Esophagus muscularis mucosa (tissue), 4 donors: ENCODE measurements at places on chromosomes 6 and 20. TPM values are rescaled to one million over a fixed set of nuclear protein-coding genes. Genes with fewer than 3 reads are reported as not detected.

SLPI gene
- 109 TPM for total RNA-seq

TINAG gene
- total RNA-seq, result not detected

NKAIN2 gene
- 0.11 TPM for total RNA-seq

C20orf141 gene
- total RNA-seq, result not detected

NINL gene
- total RNA-seq, result 3.3 TPM

CST9 gene
- total RNA-seq, result not detected

CPXM1 gene
- 0.17 TPM for total RNA-seq

TMC2 gene
- total RNA-seq, result 0.34 TPM

TBXT gene
- not detected for total RNA-seq

- DNase-seq, result no peak
Measured at GRCh38 chr20:17854307-17854903, 114.2 kb downstream of the SNX5 start.

DNA sequence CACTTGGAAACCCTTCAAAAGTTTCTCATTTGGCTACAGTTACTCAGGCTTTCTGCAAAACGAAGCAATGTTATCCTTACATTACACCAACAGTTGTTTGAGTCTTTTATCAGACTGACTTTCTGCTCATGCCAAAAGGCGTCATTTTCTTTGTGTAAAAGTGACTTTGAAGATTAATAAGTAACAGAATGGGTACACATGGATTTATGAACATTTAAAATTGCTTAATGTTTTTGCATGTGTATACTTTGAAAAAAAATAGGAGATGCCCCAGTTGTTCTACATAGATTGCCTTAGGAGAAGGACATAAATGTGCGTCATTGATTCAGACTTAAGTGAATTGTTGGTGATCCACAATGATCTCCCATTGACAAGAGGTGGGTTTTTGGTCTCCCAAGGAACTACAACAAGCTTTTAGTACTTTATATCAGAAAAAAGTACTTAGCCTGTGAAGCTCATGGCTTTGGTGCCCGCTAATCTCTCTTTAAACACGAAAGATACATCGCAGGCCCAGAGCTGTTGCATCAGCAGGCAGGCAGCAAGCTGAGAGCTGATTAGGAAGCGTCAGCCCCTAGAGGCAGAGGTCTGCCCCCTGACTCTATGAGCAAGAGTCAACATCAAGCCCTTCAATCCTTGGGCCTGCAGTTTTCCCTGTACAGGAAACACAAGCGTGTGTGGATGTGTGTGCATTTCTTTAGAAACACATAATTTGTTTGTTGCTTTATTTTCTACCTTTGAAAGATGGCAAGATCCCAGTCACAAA, 45.9 kb downstream of the SLC22A3 start:
- DNase-seq, result no peak

- DNase-seq, result no peak
Measured at GRCh38 chr20:53960579-53961272, 109.7 kb downstream of the BCAS1 start.

DNA sequence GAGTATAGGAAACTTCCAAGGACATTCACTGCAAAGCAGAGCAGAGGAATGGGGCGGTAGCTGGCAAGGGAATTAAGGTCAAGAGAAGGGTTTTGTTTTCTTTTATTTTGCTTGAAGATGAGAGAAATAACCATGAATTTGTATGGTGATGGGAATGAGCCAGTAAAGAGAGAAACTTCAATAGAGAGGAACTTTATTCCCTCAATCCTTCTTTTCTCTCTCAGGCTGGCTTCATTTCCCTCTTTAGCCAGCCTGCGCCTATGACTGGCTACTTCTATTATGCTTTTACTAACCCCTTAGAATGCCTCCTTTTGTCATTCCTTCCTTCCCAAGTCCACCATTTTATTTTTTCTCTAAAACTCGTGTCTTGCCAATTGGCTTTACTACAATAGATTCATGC, 101.4 kb upstream of the CEP85L start:
- no peak for DNase-seq

DNA sequence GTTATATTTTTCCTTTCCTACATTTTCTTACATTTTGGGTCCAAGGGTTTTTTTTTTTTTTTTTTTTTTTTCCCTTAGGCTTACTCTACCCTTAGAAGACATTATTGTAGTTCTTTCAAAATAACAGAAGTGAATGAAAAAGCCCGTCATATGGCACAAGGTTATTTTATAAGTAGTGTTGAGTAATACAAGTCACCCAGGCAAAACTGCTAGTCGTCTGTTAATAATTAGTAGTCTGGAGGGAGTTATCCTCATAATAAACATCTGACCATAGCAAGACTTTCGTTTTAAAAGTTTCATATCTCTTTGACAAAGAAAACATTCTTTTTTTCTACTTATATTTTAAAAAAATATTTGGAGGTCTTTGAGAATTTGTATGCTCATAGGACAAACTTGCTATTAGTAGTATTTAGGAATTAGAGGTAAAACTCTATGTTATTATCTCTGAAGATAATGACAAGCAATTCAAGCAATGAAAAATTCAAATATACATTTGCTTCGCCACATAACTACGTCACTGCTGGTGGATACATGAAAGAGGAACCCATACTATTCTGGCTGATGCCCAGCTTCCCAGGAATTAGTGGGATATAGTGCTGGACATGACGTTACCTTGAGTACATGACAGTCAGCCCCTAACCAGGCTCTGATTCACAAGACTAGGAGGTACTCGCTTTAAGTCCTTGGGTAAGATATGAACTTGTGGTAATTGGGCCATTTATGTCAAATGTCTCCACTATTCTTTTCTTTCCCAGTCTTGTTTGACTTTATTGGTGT, 532.8 kb downstream of the GRIK2 start:
- no peak for DNase-seq

- no peak for DNase-seq
Measured at GRCh38 chr6:138774370-138774769, 801 bp downstream of the CCDC28A start.

DNA sequence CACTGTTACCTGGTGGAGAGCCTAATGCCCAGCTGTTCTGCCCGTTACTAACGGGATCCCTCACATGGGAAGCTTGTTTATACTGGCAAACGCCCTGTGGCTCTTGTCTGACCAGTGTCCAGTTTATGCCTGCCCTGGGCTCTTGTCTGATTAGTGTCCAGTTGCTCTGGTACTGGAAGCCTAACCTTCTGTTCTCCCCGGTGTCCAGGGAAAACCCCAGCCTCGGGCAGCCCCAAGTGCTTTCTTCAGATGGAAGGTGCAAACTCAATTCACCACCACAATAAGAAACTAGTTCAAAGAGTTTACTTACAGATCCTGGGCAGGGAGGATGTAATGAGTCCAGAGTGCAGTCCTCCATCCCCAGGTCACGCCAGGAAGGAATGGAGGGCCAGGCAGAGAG, 148.4 kb downstream of the TBXT start:
- peak; percentile 77 for DNase-seq

- DNase-seq, result no peak
Measured at GRCh38 chr6:137224799-137225198, 5.6 kb upstream of the IFNGR1 start.

DNA sequence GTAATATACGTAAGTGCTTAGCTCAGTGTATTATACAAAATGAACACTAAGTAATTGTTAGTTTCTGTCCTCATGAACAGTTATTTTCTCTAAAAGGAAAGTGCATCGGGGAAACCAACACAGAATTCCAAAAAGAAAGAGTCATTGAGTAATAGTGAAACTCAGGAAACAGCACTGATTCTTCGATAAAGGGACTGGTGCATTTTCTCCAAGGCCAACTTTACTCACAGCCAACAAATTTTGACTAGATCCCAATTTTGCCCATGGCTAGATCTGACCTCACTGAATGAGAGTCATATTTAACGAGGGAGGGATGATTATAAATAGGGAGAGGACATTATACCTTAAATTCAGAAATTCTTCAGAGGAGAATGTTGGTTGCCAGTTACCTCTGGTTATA, 390.9 kb upstream of the NRSN1 start:
- DNase-seq, result no peak
